ENCODE measurements at places on chromosomes 4 and X.

GRCh38 chr4:121253961-121254360 is 89.8 kb upstream of the TNIP3 start:
- no peak for DNase-seq

DNA sequence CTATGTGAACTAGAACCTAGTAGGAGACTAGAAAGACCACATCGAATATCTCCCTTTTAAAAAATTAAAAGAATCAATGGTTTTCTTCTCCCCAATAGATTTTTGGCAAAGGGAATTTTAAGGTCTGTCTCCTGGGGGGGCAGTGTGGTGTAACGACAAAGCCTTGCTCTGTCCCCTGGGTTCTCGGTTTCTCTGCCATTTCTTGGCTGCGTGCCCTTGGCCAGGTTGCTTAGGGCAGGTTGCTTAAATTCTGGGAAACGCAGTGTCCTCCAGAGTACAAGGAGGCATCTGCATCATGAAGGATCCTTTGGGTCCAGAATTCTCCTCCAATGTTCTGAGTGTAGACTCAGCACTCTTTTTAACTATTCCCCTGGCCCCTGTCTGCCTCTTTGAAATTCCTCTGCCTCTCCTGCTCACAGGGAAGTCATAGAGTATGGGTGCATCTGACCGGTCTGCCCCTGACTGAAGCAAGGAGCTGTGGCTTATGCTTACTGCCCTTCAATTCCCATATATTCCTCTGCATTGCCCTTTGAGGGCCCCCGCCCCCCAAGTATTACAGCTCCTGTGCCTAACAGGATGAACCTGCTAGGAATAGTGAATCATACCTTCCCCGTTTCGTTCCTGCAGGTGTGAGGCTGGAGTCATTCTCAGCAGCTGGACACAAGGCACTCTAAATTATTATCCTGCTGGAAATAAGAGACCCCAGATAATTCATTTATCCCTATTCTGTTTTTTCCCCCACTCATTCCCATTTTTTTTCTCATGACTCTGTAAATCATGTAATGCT is 2.2 kb downstream of the KIT start:
- DNase-seq = no peak

- DNase-seq = no peak
These were observed 55.2 kb downstream of the MMRN1 start for GRCh38 chr4:89949782-89950387.

GRCh38 chr4:164536814-164537213 is 217.1 kb upstream of the SMIM31 start:
- DNase-seq = peak; percentile 84

- no peak for DNase-seq
These were observed 74.3 kb downstream of the SNX25 start for GRCh38 chr4:185283723-185284122.

DNA sequence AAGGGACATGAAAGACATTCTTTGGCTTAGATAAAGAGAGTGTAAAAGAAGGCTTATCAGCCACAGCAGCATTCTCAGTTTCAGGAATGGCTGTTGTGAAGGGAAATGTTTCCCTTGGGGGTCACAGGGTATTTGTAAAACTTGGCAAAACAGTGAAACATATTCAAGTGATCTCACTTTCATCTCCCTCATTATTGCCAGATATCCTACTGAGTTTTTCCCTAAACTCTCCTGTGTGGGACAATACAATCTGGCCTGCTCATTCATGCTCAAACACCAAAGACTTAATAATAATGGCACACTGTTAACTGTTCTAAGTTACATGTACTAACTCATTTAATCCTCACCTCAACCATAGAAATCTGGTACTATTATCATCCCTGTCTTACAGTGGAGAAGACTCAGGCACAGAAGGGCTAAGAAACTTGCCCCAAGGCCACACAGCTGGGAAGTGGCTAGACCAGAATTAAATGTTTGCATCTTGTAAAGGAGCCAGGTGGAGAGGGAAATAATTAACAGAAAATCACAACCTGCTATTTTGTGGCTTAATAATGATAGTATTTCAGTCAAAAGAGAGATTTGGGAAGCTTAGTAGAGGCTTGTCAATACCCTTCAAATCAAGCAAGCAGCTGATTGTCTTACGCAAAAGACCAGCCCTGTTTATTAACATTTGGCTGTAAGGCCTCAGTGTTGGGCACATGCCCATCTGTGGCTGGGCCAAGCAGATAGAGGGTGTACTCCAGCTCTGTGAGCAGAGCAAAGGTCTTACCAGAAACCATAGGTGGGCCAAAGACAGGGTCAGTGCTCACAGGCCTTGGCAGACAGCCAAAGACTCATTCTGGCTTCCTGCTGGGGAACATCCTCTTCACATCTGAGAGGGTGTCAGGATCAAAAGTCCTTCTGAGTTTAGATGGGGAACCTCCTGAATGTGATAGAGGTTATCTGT is 17.3 kb downstream of the SMPX start:
- peak; percentile 4 for DNase-seq

- DNase-seq = no peak
These were observed 59.9 kb downstream of the RTL9 start for GRCh38 chrX:110418316-110419235.

GRCh38 chr4:171186700-171187099 is 626.5 kb upstream of the GALNTL6 start:
- no peak for DNase-seq

GRCh38 chr4:11338956-11339782 is 89.5 kb downstream of the HS3ST1 start:
- no peak for DNase-seq

GRCh38 chr4:40462326-40462725 is 127.2 kb downstream of the CHRNA9 start:
- no peak for DNase-seq

DNA sequence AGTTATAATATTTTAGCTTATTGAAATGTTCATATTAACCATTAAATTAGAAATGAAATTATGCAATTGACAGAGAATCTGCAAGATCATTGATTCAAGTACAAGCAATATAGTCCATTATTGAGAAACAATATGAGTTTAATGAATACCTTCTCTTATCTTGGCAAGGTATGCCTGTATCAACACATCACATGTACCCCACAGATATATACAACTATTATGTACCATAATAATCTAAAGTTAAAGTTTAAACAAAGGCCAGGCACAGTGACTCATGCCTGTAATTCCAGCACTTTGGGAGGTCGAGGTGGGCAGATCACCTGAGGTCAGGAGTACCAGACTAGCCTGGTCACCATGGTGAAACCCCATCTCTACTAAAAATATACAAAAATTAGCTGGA is 514.7 kb downstream of the PCDH7 start:
- DNase-seq = no peak

DNA sequence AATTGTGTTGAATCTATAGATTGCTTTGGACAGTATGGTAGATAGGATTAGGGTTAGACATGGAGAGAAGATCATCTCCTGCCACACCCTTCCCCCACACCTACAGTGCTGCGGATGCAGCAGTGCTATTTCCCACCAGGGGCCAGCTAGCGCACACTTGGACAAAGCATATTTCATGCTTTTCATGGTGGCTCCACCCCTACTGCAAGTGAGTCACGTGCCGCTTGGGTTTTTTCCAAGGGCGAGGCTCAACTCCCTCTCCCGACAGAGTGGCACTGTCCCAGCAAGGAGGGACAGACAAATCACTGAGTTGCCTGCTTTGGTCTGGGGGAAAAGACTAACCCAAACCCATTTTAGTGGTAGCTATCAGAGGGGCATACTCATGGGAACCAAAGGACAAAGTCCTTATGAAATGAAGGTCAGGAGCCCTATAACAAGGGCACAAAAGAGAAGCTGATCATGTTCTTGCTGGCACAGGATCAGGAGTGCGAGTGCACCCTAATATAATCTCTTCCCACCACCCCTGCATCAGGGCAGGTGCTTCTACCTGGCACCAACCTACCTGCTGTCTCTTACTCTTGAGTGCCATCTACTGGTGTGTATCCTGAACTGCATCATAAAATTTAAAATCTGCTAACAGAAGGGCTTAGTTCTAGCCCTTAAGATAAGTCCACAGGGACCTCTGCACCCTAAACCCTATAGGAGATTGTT is 55.1 kb upstream of the PGAM4 start:
- no peak for DNase-seq

DNA sequence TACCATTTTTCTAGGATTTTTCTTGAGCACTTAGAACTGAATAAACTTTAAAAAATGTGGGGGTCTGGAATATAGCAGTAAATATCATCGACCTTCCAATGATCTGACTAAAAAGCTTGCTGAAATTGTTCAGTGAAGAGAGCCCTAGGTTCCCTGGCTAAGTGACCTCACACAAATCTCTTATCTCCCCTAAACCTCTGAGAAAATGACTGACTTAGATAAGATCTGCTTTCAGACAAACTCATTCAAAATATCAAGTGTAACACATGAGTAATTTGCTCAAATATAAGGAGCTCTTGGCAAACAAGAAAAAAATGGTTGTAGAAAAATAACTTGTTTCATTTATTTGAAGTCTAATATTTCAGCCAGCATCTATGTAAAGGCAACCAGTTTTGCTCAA is 441.7 kb upstream of the SLIT2 start:
- DNase-seq = no peak

DNA sequence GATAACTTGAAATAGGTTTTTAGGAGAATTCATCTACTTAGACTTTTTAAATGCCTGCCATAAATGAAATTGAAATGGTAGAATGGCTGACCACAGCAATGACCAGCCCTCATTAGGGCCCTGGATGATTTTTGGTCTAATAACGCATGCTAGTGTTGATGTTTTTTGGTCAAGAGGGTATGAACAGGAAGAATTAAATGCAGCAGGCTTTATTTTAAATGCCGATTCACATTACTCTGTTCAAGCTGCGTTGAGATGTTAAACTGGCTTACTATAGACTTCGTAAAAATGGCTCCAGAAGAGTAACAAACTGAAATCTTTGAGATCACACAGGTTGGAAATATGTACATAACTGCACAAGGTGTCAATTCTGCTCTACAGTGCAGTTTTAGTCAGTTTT is 14.6 kb downstream of the DDX3X start:
- no peak for DNase-seq

DNA sequence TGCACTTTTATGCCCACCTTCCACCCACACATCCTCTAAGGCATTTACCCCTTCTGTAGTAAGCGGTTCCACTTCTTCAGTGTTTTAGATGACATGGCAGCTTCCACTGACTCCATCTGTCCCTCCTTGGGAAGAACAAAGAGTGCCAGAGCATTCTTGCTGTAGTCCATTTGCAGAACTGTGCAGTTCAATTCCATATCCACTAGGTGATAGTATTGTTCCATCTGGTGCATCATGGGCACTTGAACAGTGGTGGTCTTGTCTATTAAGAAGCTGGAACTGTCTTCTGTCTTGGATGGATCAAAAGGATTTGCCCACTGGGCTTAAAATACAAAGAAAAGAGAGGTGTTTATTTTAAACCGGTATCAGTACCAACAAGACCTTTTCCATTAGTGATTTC is 3.5 kb downstream of the SERPINA7 start:
- no peak for DNase-seq

- DNase-seq = no peak
These were observed 273.3 kb upstream of the FAT4 start for GRCh38 chr4:125041372-125041930.

Data from prostate gland (tissue), 2 donors.